A549 (cell line): ENCODE measurements at places on chromosomes 3 and 15.
A peak's percentile ranks its signal among the peaks of the same experiment; 100 is the strongest.

DNA sequence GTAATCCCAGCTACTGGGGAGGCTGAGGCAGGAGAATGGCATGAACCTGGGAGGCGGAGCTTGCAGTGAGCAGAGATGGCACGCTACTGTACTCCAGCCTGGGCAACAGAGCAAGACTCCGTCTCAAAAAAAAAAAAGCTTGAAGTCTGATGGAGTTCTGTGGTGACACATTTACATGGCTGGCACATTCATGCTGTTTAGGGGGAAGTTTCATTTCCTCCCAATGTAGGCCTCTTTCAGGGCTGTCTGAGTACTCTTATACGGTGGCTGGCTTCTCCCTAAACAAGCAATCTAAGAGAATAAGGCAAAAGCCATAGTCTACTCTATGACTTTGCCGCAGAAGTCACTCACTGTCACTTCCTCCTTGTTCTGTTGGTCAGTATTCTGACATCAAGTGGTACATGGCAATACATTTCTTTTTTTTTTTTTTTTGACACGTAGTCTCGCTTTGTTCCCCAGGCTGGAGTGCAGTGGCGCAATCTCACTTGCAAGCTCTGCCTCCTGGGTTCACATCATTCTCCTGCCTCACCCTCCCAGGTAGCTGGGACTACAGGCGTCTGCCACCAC lies 41.2 kb downstream of the OIP5 start:
- DNase-seq: no peak

DNA sequence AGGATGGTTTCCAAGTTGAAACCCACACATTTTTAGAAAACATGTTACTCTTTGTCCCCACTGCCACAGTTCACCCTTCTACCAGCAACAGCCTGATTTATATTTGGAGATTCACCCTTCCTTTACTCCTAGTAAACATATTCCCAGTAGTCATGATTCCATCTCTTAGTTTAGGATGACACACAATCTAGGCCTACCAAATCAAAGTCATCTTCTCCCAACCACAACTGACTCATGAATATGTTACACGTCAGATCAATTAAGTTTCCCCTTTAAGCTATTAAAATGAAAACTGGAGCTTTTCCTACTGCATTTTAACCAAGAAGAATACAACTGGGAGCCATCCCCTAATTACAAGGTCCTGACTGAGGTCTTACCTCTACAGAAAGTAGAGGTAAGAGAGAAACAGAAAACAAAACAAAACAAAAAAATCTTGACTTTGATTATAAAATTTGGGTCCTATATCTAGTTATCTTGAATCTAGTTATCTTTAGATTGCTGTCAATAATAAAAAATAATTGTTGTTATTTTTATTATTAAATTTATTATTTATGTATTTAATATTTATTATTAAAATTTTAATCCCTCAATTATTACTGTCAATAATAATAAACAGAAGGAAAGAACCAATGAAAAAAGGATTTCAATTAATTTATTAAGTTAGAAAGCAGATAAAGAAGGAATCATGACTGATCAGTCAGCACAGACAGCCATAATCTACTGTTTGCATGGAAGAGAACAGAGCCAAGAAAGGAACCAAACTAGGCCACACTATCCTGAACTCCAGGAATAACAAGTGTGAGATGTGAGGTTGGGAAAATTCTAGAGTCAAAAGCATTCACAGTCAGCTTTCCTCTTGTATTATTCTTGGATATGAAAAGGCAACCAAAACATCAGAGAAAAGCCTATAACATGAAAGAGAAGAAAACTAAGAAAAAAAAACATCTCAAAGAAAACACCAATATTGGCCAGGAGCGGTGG lies 12.5 kb downstream of the DPH6 start:
- DNase-seq: no peak

- no peak for DNase-seq
These were observed 11.7 kb downstream of the TRAIP start for GRCh38 chr3:49844464-49845183.

- no peak for DNase-seq
These were observed 46.2 kb downstream of the DMXL2 start for GRCh38 chr15:51576286-51576850.

GRCh38 chr15:83206526-83207008 lies 1.1 kb downstream of the HDGFL3 start:
- DNase-seq: peak; percentile 31

- DNase-seq: no peak
These were observed 388.8 kb upstream of the PPP2R3A start for GRCh38 chr3:135576751-135577150.

DNA sequence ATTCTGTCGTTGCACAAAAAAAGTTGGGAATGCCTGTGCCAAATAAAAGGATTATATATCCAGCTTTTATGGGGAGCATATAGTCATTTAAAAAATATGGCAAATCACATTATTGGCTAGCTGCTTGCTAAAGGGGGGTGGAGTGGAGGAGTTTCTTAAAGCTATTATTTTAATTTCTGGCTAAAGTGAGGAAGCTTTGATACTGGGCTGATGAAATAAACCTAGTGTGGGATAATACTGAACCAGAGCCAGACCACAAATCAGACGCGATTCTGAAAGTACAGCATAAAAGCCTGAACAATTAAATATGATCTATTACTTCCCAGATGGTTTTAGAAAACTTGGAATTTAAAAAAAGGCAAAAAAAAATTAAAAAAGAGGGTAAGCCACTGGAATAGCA lies 14.4 kb downstream of the POLR2M start:
- no peak for DNase-seq

GRCh38 chr3:50388016-50388719 lies 28.8 kb upstream of the TMEM115 start:
- peak; percentile 36 for DNase-seq

- no peak for DNase-seq
These were observed 28.9 kb downstream of the ITGB5 start for GRCh38 chr3:124858275-124858674.

DNA sequence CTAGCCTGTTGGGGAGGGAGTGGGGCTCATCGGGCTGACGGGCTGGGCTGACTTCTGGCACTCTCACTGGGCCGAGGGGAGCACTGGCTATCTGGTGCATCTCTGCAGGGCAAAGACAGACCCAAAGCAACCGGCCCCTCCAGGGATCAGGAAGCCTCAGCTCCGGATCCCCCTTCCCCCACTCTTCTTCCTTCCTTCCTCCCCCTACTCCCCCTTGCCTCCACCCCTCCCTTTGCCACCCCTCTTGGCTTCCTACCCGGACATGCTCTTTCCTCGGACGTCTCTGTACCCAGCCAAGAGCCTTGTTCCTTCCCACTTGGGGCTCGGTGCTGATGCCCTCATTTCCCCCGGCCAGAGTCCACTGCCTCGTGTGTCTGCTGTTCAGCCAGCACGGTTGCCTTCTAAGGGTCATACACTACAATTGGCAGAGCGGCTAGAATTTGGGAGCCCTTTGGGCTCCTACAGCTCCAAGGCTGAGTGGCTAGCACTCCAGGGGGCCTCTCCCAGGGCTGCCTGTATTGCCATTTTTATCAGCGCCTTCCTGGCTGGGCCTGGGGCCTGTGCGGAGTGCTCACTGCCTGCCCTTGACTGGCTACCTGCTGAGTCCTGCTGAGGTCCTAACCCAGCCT lies 10.9 kb downstream of the SEMA3F start:
- no peak for DNase-seq

GRCh38 chr15:32993285-32993684 lies 201.2 kb downstream of the FMN1 start:
- DNase-seq: peak; percentile 40

GRCh38 chr3:40120806-40121205 lies 188.7 kb upstream of the EIF1B start:
- peak; percentile 13 for DNase-seq

- no peak for DNase-seq
These were observed 451.1 kb upstream of the KCNMB2 start for GRCh38 chr3:178084938-178085816.

- DNase-seq: peak; percentile 71
These were observed 37.9 kb upstream of the TSC22D2 start for GRCh38 chr3:150370122-150370602.

DNA sequence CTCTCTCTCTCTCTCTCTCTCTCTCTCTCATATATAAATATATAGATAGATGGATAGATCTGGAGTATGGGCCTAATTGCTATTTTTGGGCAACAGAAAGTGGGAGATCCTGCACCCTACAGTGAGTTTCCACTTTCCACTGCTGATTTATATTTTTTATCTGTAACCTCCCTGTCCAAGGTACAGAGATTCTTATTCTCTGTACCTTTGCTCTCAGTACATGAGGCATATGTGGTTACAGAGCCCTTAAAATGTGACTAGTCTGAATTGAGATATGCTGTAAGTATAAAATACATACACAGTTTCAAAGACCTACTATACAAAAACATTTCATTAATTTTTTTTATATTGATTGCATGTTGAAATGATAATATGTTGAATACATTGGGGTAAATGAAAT lies 51.1 kb upstream of the FOXP1 start:
- no peak for DNase-seq

DNA sequence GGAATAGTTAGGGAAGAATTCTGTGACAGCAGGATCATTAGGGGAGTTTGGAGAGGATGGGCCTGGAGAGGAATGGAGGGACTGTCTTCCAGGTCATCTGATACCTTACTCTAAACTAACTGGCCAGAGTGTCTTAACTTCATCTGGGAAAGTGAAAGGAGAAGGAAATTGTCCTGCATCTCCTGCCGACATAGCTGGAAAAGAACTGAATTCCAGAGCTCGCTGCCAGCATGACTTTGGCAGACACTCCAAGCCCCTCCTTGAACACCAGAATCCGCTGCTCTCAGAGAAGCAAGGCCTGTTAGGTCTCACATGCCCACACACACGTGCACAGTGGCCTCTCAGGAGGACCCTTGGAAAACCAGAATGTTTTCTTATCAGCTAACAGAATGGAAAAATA lies 10.5 kb downstream of the ABI3BP start:
- no peak for DNase-seq
